ENCODE measurements at places on chromosomes 2 and 18. TPM values are rescaled to one million over a fixed set of nuclear protein-coding genes. Genes with fewer than 3 reads are reported as not detected.

- no peak for DNase-seq
Observed at GRCh38 chr2:38788306-38788705, 10.3 kb downstream of the GEMIN6 start.

The C2orf15 gene
- 8.4 TPM for total RNA-seq

The POTEJ gene
- not detected for total RNA-seq

DNA sequence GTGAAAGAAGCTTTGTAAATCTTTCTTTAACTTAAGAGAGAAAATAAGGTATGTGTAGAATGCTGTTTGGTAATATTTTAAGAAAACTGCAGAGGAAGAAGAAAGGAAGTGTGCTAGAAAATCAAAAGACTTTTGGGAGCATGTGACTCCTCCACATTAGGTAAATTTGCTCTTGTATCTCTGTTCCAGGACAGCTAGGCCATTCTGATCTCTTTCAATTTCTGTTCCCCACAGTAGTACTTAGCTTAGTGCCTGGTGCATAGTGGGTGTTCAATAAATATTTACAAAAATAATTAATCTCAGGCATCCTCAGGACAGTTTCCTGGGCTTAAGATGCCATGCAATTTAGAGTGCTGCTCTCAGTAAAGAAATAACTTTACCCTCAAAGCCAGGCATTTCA, 105.0 kb downstream of the GPD2 start:
- DNase-seq = no peak

The TMEM200C gene
- total RNA-seq = 6.1 TPM

DNA sequence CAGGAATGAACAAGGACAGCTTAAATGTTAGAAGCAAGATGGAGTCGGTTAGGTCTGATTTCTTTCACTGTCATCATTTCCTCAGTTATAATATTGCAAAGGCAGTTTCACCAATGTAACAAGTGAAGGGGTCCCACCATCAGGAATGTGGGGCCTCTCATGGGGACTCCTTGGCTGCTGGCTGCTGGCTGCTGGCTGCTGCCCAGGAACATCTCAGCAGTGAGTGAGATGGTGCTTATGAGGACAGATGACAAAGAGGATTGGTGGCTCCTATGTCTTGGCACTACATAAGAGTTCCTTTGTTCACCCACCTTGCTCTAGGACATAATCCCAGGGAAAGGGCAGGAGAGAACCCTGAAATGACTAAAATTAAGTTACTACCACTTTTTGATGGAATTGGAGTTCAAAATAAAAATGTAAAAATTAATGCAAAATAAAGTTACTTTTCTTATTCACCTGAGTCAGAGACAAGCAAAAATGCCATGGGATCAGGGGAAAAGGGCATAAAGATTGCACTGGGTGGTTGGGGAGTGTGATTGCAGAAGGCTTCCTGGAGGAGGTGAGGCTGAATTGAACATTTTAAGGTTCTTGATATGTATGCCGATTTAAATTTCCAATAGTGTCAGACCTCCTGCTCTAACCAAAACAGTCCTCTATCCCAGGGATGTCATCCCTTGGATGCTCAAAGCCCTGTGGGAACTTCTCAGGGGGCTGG, 23.4 kb downstream of the TMEM177 start:
- no peak for DNase-seq

- no peak for DNase-seq
Observed at GRCh38 chr2:8477552-8478470, 204.0 kb upstream of the ID2 start.

DNA sequence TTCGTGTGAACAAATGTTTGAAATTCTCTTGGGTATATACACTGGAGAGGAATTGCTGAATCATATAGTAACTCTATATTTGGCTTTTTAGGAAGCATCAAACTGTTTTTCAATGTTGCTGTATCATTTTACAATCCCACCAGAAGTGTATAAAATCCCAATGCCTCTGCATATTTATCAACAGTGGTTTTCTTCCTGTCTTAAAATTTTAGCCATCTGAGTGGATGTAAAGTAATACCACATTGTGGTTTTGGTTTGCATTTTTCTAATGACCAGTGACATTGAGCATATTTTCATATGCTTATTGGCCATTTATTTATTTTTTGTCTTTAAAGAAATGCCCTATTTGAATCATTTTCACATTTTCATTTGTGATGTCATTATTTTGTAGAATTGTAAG, 22.8 kb upstream of the LRP1B start:
- no peak for DNase-seq

GRCh38 chr2:19171409-19171808, 187.0 kb downstream of the OSR1 start:
- no peak for DNase-seq

GRCh38 chr2:142716463-142717242, 160.8 kb upstream of the KYNU start:
- peak; percentile 74 for DNase-seq

GRCh38 chr18:80233201-80233835, 14.0 kb downstream of the PARD6G start:
- no peak for DNase-seq

DNA sequence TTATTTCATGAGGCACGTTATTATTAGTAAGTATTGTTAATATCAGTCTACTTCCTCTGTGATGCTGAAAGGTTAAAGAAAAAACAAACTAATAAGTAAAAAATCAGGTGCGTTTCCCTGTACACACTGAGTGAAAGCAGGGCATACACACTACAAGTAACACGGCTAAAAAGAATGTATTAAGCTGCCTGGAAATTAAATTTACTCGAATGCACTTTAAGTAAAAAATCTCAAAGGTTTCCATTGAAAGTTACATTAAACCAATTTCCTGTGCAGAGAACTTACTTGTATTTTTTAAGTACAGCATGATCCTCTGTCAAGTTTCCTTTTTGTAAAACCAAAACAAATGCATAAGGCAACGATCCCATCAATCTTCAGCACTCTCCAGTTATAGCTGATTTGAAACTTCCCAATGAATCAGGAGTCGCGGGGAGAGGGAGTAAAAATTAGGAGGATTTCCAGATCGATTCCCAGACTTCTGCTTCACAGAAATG, 633 bp downstream of the BCL2 start:
- DNase-seq = no peak

- DNase-seq = no peak
Observed at GRCh38 chr2:211453311-211453887, 897.0 kb downstream of the CPS1 start.

- DNase-seq = no peak
Observed at GRCh38 chr2:206266130-206267125, 8.0 kb upstream of the ZDBF2 start.

The CFAP221 gene
- total RNA-seq = 0.23 TPM

DNA sequence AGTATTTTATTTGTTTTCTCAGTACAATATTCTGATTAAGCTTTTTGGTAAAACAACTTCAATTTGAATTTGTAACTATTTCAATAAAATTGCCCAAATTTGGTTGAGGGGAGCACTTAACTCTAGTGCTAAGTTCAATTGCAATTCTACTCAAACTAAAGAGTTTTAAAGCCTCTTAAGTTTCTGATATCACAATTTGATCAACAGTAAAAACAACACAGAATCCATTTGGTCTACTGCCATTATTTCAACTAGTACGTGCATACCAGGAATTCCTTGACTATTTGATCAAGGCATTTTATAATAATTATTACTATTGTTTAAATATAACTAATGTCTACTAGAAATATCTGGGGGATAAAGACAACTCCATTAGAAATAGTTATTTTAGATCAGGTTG, 150.9 kb downstream of the ROCK1 start:
- DNase-seq = no peak

DNA sequence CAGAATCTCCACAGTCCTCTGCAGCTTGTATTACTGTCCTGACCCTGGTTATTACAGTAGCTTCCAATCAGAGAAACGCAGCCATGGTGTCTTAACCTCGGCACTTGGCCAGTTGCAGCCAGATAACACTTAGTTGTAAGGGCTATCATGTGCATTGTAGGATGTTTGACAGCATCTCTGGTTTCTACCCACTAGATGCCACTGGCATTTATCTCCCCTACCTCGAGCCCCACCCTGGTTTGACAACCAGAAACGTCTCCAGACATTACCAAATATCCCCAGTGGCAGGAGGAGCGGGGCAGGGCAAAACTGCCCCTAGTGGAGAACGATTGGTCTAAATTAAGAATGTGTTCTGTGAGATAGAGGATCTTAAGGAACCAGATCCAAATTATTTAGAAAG, 13.1 kb downstream of the DSG2 start:
- DNase-seq = no peak

The KIF5C gene
- total RNA-seq = 46.5 TPM

DNA sequence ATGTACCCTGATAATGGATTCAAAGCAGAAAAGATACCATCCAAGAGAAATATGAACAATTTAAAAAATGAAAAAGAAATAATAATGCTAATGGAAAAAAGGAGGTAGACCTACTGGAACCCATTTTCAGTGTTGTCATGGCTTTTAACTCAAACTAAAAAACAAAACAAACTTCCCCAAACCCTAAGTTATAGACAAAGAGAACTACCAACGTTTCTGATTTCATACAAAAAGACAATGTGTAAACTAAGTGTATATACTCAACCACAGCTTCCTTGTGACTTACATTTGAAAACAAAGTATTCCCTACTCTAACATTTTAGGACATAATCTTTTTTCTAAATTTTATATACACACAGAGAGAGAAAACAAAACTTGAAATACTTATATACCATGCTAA, 45.9 kb downstream of the ACVR1 start:
- DNase-seq = no peak

DNA sequence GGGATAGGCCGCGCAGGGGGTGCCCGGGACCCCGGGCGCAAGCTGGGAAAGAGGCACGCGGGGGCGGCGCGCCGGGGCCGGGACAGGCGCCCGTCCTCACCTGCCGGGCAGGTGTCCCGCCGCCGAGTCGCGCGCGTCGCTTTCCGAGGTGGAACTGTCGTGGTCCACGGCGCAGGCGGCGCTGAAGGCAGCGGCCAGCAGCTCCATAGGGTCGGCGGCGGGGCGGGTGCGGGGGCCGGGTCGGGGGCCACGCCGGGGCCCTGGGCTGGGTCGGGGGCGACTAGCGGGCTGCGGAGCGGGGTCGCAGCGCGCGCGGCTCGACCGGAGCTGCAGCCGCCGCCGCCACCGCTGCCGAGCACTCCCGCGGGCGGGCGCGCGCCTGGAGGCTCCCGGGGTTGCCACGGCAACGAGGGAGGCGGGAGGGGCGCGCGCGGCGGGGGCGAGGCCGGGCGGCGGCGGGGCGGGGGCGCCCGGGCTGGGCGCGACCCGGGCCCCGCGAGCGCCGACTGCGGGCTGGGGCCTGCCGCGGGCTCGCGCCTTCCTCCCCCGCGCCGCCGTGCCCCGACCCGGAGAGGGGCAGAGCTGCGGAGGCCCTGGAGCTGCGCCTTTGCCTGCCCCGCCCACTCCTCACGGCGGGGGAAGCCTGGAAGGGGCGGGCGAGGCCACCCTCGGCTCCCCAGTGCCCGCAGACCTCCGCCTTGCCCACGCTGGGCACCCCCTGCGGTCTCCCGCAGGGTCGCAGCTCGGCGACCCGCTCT, 57.9 kb downstream of the SNORC start:
- DNase-seq = peak; percentile 68

- DNase-seq = no peak
Observed at GRCh38 chr2:3217646-3218045, 160.0 kb downstream of the EIPR1 start.

- DNase-seq = no peak
Observed at GRCh38 chr2:46116553-46116991, 180.6 kb upstream of the EPAS1 start.

The SEPTIN10 gene
- total RNA-seq = 84.5 TPM

DNA sequence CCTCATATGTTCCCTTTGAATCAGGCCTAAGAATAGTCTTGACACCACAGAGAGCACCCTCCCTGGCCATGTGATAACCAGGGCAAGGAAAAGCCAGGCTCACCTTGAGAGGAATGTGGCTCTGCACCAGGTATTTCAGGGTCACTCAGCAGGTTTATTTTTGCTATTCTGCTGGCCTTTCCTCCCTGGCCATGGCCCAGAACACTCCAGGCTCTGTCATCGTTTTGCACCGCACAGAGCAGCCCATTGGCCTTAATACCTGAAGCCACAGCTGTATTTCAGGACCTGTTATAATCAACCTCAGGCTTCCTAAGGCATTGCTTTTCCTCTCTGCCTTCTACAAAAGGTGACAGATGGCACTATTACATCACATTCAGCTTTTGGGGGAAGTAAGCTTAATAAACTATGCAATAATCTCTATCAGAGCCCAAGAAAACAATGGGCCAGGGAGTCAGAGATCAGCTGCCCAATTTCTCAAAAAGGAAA, 668.3 kb downstream of the IRS1 start:
- no peak for DNase-seq

GRCh38 chr2:78775291-78775690, 250.2 kb upstream of the REG3G start:
- no peak for DNase-seq

GRCh38 chr2:241507430-241508239, 749 bp downstream of the STK25 start:
- peak; percentile 70 for DNase-seq

DNA sequence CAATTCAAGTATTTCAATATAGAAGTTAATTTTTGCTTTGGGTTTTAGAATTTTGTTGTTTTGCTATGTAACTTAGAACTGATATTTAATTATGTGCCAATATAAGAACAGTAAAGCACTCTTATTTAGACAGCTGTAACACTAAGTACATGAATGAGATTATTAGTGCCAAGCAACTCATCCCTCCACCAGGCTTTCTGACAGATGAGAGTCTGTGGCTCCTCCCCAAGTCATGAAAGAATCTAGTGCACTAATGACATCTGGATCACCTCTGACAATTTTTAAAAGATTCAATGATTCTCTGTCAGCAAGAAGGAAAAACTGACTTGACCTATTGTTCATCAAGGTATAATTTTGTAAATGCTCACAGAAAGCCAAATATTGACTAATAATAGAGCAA, 67.8 kb downstream of the TMEFF2 start:
- DNase-seq = no peak

DNA sequence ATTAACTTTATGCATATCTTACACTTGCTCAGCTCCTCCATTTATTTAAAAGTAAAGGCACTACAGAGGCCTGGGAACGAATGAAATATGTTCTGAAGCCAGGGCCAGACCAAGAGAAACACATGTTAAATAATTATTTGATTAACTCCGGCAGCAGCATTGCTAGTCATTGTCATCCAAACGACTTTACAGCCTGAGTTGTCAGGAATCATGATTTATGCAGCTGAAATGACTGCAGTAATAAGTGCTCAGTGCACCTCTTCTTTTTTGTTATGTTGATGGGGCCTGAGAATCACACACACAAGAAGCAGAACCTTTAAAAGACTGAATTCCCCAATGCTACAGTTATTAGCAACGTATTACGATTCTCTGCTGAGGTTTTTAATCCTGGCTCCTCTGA, 58.9 kb downstream of the EPHA4 start:
- no peak for DNase-seq

The CEP192 gene
- total RNA-seq = 23.3 TPM

The WDCP gene
- 28.6 TPM for total RNA-seq
